Mesothelial cell of epicardium (in vitro differentiated cells): ENCODE measurements at places on chromosomes 5 and 9. TPM values are rescaled to one million over a fixed set of nuclear protein-coding genes. Genes with fewer than 3 reads are reported as not detected.

Gene PCDHB5
- 5.2 to 6.8 TPM (median 6.0 TPM) in 3 replicates for total RNA-seq

- no peak overlapping the region for H3K27ac ChIP-seq
- DNase-seq, result no peak
- no peaks in the 10 kb centered on the region for H3K27me3 ChIP-seq
- no peaks in the 10 kb centered on the region for H3K36me3 ChIP-seq
- H3K4me3 ChIP-seq, result no peak overlapping the region
- H3K4me1 ChIP-seq, result no peaks in the 10 kb centered on the region
Measured at GRCh38 chr5:54329731-54330709, 19.6 kb upstream of the ARL15 start.

DNA sequence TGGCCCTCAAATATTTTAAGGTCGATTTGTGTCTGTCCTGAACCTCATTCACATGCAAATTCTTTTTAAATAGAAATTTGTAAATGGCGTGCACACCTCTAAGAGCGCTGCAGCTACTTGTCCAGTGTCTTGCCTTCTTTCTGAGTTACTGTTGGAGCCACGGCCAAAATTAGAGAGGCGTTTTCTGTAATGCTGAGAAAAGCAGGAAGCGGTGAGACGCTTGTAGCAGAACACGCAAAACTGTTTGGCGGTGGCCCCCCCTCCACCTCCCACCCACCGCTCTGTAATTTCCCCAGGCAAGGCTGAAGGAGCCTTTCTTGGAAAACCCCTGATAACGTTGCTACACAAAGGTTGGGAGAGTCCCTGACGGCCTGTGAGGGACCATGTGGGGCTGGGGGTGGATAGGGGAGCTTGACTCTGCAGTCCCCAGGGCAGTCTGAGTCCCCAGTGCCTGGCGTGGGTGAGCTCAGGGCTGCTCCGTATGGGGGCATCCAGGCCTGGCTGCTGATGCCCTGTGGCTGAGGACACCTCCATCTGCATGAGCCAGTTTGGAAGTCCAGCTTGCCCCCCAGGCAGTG is 96.5 kb downstream of the GADD45G start:
- H3K27me3 ChIP-seq, result peaks cover 14% of the 10 kb centered on the region
- peaks cover 3% of the 10 kb centered on the region for H3K4me1 ChIP-seq
- no peak overlapping the region for H3K27ac ChIP-seq
- H3K36me3 ChIP-seq, result no peaks in the 10 kb centered on the region
- H3K4me3 ChIP-seq, result no peak overlapping the region

Gene PCDHGA7
- total RNA-seq, result 0.33 to 0.43 TPM (median 0.38 TPM) in 3 replicates

GRCh38 chr9:137189297-137190295 is 1.1 kb downstream of the SSNA1 start:
- H3K36me3 ChIP-seq, result peaks cover 3% of the 10 kb centered on the region
- peak overlapping the region; percentile 98 for H3K27ac ChIP-seq

GRCh38 chr9:83466351-83466750 is 71.8 kb downstream of the FRMD3 start:
- H3K27ac ChIP-seq, result no peak overlapping the region
- no peak overlapping the region for H3K4me3 ChIP-seq
- no peak for DNase-seq
- H3K36me3 ChIP-seq, result no peaks in the 10 kb centered on the region
- peaks cover 24% of the 10 kb centered on the region for H3K27me3 ChIP-seq
- H3K4me1 ChIP-seq, result no peaks in the 10 kb centered on the region

DNA sequence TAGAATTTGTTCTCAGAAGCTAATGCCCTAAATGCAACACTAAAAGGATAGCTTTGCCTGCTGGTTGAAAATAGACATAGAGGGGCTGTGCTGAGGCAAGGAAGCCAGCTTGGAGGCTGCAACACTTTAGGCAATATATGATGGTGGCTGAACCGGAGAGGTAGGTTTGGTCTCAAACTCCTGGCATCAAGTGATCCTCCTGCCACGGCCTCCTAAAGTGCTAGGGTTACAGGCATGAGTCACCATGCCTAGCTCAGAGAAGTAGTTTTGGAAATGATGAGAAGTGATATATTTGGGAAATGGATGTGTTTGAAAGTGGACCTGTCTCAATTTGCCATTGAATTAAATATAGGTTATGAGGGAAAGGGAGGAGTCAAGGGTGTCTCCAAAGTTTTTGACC is 10.0 kb downstream of the DUSP1 start:
- peaks cover 5% of the 10 kb centered on the region for H3K36me3 ChIP-seq
- peaks cover 5% of the 10 kb centered on the region for H3K27me3 ChIP-seq
- peaks cover 16% of the 10 kb centered on the region for H3K4me1 ChIP-seq
- H3K27ac ChIP-seq, result no peak overlapping the region

DNA sequence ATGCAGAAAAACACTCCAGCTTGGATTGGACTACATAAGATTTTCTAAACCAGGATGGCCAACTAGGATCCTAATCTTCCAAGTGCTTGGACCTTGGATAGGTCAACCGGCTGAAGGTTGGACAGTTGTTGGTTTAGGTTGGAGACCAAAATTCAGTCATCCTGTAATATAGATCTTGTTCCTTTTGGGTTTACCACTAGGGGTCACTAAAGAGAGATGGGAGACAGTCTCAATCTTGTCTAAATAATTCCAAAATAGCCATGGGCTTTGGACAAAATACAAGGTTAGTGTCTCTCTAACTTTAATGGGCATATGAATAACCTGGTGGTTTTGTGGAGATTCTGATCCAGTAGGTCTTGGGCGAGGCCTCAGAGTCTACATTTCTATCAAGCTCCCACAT is 148.7 kb upstream of the ERCC6L2 start:
- H3K27me3 ChIP-seq, result no peaks in the 10 kb centered on the region
- peaks cover 11% of the 10 kb centered on the region for H3K4me1 ChIP-seq
- H3K27ac ChIP-seq, result no peak overlapping the region
- DNase-seq, result no peak

DNA sequence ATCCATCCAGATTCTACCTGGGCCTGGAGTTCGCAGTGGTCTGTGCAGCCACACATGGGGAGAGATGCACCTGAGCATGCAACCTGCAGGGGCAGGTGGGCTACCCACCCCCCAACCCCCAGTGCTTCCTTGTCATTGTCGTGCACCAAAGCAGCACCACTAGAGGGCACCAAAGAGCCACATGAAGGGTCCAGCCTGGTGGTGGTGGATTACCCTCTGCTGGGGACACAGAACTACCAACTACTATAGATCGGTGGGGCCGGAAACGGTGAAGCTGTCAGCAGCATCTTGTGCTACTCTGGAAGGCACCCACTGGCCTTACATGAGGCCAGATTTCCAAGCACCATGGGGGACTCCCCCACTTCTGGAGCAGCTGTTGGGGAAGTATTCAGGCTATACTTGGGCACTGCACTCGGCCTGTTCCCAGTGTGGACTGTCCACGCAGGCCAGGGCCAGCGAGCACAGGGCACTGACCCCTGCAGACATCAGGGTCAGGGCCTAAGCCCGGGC is 60.2 kb upstream of the TBC1D2 start:
- H3K27me3 ChIP-seq, result peaks cover 6% of the 10 kb centered on the region
- no peaks in the 10 kb centered on the region for H3K36me3 ChIP-seq
- H3K4me1 ChIP-seq, result no peaks in the 10 kb centered on the region
- H3K27ac ChIP-seq, result no peak overlapping the region

DNA sequence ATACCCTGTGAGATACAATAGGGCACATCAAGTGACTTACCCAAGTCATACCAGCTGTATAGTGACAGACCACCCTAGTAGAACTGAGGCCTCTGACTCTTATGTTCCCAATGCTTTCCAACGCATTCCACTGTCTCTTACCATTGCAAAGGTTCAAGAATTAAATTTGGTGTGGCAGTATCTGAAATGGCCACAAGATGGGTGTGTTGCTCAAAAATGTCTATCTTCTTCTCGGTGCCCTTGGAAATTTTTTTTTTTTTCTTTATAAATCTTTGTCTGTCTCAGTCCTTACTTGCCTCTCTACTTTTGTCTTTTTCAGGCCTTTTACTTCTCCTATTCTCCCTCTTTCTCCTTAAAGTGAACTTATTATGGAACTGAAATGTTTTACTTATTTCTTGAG is 48.4 kb downstream of the GPR21 start:
- H3K4me1 ChIP-seq, result peaks cover 7% of the 10 kb centered on the region
- peaks cover 35% of the 10 kb centered on the region for H3K36me3 ChIP-seq
- no peak overlapping the region for H3K4me3 ChIP-seq
- H3K27me3 ChIP-seq, result no peaks in the 10 kb centered on the region
